PC-3 (cell line): ENCODE measurements at places on chromosomes 12 and 14.

- DNase-seq, result no peak
Measured at GRCh38 chr14:85459361-85460000, 70.5 kb upstream of the FLRT2 start.

DNA sequence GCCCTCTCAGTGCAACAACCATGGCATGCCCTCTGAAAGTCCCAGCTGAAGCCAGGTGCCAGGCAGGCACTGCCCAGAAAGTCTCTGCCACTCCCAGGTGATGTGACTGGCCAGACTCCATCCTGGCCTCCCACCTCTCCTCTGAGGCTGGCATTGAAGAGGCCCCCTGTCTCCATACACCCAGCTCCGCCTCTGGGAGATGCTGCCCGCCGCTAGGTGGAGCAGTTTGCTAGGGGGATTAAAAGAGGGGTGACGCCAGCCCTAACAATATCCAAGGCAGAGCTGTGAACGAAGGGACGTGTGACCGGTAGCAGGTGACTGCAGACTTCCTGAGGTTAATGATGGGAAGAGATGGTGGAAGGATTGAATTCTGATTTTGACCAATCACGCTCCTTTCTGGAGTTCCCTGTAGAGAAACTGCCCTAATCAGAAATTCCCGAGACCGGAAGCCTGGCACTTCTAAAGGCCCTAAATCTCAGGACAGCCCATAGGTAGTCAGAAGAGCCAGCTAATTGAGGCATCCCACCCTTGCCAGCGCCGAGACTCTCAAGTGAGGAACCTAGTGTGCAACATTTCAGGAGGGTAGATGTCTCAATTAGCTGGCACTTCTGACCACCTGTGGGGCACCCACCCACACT lies 8.3 kb upstream of the PLEK2 start:
- peak; percentile 47 for DNase-seq

- DNase-seq, result no peak
Measured at GRCh38 chr14:70902184-70902583, 5.1 kb upstream of the PCNX1 start.

- no peak for DNase-seq
Measured at GRCh38 chr12:718756-719102, 33.6 kb upstream of the WNK1 start.

- DNase-seq, result peak; percentile 54
Measured at GRCh38 chr14:34911209-34912150, 36.3 kb upstream of the BAZ1A start.

DNA sequence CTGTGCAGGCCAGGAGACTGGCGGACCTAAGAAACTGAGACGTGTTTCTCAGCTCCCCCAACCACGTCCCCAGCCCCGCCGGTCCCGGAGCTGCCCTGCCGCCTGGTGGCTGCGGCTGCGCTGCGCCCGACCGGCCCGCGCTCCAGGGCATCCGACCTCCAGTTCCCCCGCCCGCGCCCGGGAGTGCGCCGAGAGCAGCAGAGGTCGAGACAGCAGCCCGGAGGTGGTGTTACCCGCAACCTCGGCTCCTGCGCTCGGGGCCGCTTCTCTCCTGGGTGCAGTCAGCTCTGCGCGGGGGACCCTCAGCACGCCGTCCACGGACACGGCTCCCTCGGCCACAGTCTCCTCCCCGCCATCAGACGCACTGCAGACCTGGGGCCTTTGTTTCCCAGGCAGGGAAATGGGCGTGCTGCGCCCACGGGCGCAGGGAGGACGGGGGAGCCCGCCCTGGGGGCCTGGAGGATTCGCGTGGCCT lies 21.6 kb upstream of the GPR132 start:
- DNase-seq, result peak; percentile 84

DNA sequence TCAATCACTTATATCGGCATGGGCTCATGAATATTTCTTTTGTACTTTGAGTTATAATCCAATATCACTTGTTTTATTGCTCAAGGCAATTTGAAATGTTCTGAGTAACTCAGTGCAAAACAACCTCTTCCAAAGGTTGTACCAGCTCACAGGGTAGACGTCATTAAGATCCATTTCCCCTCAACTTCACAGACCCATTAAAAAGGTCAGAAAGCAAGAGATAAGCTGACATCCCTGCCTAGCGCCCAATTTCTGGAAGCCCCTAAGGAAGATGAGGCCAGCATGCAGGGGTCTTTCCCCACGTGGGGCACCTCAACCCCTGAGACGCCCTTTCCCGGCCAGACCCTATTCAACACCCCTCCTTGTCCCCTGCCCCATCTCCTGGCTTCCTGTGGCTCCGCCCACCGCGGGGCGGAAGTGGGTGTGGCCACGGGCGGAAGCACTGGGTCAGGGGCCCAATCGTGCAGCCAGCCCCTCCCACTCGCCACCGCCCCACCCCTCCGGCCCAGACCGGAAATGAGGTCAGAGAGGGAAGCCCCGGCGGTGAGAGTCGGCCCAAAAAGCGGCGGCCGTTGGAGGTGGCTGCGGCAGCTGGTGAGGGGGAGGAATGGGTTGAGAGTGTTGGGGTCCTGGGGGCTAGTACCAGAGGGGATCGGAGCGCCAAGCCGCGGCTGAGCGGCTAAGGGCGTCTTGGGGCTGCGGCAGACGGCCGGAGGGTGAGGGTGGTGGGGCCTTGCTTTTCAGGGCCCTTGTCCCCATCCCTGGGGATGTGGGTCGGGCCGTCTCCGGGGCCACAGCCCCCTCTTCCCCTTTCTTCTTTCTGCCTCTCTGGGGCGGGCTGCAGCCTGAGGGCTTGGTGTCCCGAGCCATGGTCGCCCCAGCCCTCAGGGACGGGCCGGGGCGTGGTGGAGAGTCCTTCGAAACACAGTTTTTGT lies at the start of gene GPATCH2L:
Gene GPATCH2L, plus strand, starts transcription at position 525 of the 935 bp plus-strand sequence. CDS start 2,442 bp downstream, outside the sequence.
- peak; percentile 92 for DNase-seq
